Jurkat, Clone E6-1 (cell line): ENCODE measurements at places on chromosomes 7 and 10.

- no peak for DNase-seq
These were observed 35.5 kb downstream of the ARL4A start for GRCh38 chr7:12722636-12723605.

DNA sequence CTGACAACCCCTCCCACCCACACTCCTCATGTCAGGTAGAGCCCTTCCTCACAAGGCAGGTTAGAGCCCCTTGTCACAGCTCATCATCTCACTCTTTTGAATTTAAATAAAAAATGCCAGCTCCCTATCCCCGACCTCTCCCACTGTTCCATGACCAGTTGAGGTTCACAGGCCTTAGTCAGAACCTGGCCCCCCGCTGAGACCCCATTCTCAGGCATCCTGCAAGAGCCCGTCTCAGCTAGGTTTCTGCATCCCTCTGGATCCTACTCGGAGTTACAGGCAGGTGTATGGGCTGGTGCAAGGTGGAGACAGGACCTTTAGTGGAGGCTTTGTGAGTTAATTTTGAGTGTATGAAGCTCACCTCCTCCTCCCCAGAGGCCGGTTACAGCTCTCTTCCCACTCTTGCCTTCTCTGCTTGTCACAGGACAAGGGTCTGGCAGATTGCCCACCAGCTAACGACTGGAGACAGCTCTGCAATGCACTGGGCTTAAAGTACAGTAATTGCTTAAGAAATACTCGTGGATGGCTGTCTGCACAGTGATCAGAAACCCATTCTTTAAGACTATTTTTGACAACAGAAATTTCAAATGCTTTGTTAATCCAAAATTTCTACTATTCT is 394.9 kb upstream of the DPP6 start:
- no peak for DNase-seq

DNA sequence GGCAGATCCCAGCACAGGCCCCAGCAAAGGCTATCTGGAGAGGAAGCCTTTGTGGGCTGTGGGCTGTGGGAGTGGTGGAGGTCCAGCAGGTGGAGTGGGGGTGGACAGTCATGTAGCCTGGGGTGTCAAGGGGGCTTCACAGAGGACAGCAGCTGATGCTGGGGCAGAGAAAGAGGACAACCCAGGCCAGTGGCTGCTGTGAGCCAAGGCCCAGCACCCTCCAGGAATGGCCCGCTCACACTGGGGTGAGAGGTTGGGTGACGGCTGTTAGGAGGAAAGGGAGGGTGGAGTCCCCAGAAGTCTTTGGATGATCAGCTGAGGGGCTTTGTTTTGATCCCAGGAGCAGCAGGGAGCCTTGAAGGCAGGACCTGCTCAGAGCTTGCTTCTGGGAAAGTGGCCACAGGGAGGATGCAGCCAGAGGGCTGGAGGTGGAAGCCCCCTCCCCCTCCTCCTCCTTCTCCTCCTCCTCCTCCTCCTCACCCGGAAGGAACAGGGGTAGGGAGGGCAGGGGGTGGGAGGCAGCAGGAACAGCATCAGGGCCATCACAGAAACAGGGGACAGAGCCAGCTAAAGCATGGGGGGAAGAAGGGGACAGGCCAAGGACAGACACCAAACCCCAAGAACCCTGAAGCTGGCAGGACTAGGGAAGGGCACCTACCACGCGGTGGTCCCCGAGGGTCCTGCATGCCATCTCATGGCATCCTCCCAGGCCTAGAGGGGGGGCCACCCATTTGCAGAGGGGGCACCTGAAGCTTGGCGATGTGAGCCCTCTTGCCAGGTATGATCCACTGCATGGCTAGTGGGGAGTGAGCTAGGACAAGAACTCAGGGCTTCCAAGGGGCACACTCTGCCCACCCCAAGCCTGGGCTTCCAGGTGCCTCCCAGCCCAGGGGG is 144.9 kb downstream of the GRID1 start:
- DNase-seq: no peak

DNA sequence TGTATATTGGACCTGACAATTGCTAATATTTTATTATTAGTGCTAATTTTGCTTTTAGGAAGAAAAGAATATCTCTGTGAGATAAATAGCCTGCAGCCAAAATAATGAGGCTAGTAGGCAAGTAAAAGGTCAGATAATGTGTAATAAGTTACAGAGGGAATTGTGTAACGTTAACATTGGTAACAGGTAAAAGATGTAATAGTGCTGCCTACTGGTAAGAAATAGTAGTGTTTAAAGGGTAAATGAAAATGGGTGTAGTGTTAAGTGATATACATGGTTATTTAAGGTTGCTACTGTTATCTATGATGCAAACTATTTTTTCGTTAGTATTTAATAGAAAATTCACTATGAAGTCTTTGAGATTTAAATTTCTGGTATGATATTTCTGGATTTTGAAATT is 9.2 kb upstream of the FOXP2 start:
- no peak for DNase-seq

DNA sequence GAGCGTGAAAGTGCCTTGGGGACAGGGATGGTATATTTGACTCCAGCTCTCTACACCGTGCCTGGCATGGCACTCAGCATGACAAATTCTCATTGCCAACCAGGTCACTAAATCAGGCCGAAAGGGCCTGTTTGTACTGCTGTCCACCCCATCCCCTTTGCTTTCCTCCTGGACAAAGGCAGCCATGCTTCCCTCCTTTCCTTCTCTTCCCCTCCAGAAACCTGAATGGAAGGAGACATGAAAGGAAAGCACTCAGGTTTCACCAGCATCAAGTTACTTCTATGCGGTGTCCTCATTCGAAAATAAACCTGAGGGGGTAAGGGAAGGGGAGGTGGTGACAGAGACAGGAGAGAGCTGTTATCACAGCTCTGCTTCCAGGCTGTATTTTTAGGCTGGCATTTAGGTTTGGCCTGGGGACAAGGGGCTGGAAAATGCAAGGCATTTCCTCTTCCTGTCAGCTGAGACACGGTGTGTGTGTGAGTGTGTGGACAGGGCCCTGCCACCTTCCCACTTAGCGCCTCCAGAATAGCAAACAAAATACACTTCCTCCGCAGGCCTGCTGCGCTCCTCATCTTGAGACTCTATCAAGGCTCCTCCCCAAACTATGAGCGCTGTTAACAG is 79.9 kb upstream of the COL13A1 start:
- no peak for DNase-seq

DNA sequence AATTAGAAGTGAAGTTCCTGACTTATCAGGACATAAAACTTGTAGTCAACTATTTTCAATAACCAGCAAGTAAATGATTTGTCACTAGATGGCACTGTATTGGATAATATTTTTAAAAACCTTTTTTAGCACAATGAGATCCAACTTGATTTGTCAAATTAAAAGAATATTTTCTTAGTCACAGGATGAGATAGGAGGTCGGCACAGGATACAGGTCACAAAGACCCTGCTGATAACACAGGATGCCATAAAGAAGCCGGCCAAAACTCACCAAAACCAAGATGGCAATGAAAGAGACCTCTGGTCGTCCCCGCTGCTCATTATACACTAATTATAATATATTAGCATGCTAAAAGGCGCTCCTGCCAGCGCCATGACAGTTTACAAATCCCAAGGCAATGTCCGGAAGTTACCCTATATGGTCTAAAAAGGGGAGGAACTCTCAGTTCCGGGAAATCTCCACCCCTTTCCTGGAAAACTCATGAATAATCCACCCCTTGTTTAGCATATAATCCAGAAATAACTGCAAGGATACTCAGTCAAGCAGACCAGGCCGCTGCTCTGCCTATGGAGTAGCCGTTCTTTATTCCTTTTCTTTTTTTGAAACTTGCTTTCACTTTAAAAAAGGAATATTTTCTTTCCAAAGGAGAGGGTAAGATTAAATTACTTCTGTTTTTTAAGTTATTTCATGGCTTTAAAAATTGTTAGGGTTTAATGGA is 255.7 kb upstream of the MKLN1 start:
- DNase-seq: no peak

DNA sequence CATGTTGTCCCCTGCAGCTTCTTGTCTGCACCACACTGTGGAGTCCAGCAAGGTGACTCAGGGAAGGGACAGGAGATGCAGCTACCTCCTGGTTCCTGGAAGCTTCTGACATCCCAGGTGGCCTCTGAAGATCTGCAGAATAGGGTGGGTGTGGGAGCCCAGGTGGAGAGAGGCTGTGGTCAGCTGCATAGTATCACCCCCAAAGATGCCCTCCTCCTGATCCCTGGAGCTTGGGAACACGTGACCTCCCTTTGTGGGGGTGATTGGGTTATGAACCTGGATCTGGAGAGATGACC is 25.4 kb downstream of the CALML3 start:
- no peak for DNase-seq

DNA sequence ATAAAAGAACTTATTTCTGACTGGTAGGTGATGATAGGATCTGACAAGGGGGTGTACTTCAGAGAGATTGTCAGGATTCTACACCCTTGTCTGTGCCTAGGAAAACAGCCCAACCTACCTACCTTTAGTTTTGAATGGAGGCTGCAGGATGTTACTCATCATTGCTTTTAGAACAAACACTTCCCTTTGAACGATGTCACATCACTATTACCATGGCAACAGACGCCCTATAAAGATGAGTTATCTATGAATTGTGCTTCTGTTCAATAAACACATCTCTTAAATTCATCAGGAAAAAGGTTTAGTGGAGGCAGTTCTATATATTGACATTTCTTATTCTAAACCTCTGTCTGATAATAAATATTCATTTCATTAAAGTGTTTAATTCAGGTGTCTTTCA is 362.4 kb downstream of the CNTNAP2 start:
- DNase-seq: no peak

DNA sequence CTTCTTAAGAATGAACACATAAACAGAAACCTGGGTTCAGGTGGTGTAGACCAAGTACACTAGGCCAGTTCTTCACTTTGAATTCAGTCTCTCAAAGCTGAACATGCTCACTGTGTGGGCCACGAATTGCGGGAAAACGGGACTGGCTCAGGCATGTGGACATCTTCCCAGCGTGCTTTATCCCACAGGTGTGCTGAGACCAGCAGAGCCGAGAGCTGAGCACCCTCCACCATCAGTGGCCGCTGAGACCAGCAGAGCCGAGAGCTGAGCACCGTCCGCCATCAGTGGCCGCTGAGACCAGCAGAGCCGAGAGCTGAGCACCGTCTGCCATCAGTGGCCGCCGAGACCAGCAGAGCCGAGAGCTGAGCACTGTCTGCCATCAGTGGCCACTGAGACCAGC is 265.4 kb downstream of the DNAJB6 start:
- no peak for DNase-seq

GRCh38 chr7:55490099-55490498 is 82.2 kb downstream of the VOPP1 start:
- DNase-seq: no peak

GRCh38 chr7:71598553-71598952 is 466.6 kb downstream of the GALNT17 start:
- no peak for DNase-seq

DNA sequence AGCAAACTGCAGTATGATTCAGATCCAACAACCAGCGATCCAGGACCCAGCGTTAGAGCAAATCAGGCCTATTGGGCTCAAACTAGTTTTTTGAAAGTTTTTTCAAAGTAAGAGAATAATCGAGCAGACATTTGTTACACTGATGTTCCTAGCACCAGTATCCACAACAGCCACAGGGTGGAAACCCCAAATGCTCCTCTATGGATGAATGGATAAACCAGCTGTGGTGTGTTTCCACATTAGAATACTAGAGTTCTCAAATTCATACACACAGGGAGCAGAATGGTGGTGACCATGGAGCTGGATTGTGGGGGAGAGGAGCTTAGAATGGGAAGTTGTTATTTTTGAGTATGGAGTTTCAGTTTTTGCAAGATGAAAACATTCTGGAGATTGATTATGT is 60.7 kb downstream of the PDIA4 start:
- no peak for DNase-seq

GRCh38 chr10:118101501-118101900 is 54.8 kb upstream of the RAB11FIP2 start:
- DNase-seq: no peak

GRCh38 chr7:112201839-112202238 is 4.4 kb downstream of the DOCK4 start:
- no peak for DNase-seq

- no peak for DNase-seq
These were observed 19.6 kb upstream of the CNTNAP2 start for GRCh38 chr7:146096994-146097393.

DNA sequence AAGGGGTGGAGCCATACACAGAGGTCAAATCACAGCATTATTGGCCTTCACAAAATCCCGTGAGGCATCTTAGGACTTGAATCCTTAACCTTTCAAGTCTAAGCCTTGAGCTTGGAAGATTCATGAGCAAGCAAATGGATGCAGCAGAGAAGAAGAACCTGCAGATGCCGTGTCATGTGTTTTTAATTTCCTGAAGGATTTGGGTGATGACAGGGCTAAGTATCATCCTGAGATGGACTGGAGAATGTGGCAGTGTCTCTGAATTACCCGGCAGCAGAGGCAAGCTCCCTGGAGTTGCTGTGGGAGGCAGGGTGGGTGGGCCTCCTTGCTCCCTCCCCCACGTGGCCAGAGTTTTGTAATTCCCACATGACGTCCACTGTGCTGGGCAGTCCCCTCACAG is 50.8 kb downstream of the GCC1 start:
- no peak for DNase-seq

DNA sequence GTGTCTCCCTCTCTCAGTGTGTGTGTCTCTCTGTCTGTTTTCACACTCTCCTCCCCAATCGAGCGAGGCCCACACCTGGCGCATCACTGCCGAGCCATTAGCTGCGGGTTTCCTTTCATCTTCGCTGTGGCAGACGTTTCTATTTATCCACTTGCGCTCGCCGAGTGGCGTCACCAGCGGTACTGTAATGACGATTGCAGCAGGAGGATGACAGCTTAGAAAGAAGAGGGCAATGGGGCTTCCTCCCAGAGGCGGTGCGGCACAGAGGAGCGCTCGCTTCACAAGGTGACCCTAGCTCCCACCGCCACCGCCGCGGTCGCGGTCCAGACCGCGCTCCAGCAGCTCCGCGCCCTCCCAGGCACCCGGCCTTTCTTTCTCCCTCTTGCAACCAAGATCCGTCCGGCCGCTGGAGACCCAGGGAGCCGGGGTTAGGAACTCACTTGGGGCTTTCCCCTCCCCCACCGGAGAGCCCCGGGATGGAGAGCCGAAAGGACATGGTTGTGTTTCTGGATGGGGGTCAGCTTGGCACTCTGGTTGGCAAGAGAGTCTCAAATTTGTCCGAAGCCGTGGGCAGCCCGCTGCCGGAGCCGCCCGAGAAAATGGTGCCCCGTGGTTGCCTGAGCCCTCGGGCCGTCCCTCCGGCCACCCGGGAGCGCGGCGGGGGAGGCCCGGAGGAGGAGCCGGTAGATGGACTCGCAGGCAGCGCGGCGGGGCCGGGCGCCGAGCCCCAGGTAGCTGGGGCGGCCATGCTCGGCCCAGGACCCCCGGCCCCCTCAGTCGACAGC is at the start of gene EVX1:
TSS of gene EVX1 (plus strand) at position 248 of the 785 bp plus-strand sequence. CDS start at position 477, 229 bp downstream.
- no peak for DNase-seq

GRCh38 chr7:34357068-34357467 is 300.9 kb upstream of the NPSR1 start:
- DNase-seq: peak; percentile 1

DNA sequence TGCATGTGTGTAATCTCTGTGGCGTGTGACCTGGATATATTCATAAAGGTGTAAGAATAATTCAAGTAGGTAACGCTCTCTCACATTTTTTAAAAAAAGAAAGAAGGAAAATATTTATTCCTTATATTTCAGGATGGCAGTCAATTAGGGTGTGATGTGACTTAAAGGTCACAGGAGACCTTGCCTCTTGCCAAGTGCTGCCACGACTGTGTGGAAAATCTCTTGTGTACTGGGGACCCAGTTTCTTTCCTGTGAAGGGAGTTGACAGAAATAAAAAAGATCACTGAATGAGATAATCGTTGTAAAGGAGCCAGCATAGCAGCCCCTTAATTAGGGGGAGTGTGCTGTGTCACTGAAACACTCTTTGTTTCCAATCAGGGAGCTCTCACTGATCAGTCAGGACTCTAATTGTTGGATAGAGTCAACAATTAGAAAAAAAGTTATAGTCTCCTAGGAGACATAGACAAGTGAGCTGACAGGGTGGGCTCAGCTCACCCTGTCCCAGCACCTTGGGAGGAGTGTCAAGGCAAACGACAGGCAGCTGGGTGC is 31.1 kb downstream of the PTPRE start:
- DNase-seq: no peak
